ENCODE measurements at places on chromosomes 11 and 22. TPM values are rescaled to one million over a fixed set of nuclear protein-coding genes. Genes with fewer than 3 reads are reported as not detected.
A peak's percentile ranks its signal among the peaks of the same experiment; 100 is the strongest.

DNA sequence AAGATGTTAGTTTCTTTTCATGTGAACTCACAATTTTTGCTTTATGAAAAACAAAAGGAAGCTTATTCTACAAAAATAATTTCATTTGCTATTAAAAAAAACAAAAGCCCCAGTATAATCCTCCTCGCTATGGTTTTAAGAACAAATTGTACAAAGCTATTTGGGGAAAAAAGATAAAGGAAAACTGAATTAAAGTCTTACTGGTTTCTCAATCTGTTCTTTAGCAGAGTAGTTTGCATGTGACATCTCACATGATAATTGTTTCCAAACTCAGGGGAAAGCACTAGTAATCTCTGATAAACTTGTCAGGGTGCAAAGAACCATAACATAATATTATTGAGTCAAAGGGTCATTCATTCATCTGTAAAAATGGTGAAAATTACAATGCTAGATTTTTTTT lies 2.9 kb upstream of the DDI1 start:
- no peak for DNase-seq

Gene OR52I1
- not detected for total RNA-seq

DNA sequence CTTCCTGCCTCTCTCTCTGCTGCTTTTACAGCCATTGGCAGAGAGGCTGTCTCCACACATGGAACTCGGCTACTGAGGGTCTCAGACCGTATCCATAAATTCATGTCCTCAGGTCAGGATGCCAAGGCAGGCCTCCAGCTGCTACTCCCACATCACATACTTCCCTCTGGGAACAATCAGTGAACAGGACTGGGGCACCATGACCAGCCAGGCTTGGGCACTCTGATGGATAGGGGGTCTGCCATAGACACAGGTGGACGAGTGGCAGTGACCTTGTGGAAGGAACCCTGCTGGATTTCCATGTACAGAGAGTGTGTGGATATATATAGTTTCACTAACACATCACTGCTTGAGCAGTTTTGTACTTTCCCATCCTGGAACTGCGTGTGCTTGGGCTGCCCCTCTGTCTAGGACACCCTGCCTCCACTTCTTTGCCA lies 97.7 kb upstream of the PARVA start:
- DNase-seq: no peak

DNA sequence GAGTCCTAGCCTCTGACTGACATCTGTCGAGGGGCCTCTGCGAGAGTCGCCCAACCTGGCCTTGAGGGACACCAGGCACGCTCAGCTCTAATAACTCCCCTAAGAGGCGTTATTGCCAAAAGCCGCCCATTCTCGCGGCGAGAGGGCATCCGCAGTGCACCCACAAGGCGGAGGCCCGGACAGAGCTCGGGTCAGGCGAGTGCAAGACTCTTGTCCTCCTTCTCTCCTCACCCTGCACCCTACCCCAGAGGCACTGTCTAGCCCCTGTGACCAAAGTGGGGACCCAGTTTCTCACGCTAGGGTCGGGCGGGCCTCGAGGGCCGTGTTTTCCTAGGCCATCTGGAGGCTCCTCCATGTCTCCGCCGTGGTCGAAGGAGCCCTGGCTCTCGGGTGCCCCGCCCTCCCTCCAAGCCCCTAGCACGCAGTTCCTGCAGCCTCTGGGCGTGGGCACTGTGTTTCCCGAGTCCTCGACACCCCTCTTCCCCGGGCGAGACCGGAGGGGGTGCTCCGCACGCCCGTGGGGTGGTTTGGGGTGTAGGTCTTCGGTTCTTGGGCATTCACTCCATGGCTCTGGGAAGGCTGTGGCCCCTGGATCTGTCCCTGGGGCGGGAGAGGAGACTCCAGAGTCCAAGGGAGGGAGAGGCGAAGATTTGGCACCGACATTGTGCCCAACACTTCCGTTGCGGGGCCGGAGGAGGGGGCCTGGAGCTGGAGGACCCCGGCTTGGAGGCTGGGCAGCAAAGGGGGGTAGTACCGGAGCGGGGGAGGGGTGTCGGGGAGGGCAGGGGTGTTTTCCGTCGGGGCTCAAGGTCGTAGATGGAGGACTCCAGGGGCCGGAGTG lies 1.0 kb downstream of the CHRM4 start:
- DNase-seq: no peak

GRCh38 chr11:128544471-128545051 lies 42.8 kb downstream of the ETS1 start:
- DNase-seq: no peak

- peak; percentile 11 for DNase-seq
These were observed 115.9 kb upstream of the GRK3 start for GRCh38 chr22:25448435-25449051.

Gene ARHGAP42
- 0.77 TPM for total RNA-seq

Gene CARD18
- not detected for total RNA-seq

- no peak for DNase-seq
These were observed 1060.7 kb downstream of the FAM181B start for GRCh38 chr11:81673001-81673400.

Gene ZNRF3
- total RNA-seq: 3.9 TPM

Gene FZD4
- total RNA-seq: 11.0 TPM

- peak; percentile 49 for DNase-seq
These were observed 7.7 kb downstream of the SLC37A2 start for GRCh38 chr11:125070699-125071254.

DNA sequence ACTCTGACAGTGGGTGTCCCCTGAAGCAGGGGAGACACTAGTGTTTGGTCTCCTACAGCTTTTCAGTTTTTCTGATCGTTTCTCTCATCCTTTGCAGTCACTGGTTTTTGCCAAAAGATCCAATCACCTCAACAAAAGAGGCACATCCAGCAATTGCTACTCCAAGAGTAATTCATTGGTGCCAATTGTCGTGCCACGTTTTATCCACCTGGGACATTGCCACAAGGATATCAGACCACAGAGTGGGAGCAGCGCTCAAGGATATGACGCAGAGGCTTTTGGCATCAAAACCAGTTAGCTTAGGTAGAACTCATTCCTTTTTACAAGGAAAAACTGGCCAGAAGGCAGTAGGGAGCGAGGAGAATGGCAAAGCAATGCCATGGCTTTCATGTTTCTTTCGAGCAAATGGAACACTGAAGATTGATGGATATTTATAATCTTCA lies 40.9 kb upstream of the BLID start:
- no peak for DNase-seq

DNA sequence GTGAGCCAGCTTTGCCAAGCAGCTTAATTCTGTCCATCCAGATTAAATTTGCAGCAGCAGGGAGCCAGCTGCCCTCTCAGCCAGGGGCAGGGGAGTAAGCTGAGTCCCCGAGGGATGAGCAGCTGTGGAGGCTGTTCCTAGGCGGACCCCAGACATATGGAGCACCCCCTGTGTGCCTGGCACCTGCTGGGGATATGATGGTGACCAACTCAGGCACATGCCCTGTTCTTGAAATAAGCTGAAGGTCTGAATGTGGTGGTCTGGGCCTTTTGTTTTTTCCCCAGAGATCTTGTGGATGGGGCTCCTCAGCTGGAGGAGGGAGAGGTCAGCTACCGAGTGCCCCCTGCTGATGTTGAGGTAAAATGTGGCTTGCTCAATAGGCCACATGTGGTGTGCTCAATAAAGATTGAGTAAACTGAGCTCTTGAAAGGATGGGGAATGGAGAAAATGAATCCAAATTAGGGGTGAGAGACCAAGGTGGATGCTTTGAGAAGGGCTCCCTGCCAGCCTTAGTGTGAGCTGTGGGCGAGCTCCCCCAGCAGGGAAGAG lies 103.3 kb upstream of the NNMT start:
- no peak for DNase-seq

DNA sequence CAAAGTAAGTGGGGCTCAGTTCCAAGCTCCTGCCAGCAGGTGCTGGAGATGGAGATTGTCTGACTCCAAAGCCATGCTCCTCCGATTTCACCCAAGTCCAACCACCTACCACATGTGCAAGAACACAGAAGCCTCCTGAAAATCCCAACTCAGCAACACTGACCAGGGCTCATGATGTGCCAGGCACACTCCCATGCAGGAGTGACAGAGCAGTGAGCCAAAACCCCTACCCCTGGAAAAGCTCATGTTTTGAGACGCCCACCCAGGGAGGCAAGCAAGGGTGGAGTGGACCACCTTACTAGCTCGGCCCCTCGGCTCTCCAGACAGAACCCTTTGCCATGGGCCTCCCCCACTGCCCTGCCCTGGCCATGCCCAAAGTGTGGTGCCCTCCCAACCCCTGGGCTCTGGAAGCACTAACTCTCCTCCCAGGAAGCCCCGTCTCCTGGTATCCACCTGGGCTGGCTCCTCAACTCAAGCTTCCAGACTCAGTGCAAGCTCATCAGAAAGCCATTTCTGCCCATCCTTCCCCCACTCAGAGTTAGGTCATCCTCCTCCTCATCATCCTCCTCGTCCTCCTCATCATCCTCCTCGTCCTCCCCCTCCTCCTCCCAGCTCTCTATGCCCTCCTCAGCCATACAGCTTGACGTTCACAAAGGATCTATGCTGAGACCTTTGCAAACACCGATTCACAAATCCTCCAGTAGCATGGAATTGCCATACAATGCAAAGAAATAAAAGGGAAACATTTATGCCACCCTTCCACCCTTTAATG lies 154.9 kb downstream of the MPPED1 start:
- DNase-seq: no peak

Gene PLA2G3
- total RNA-seq: 0.05 TPM

Gene RBFOX2
- total RNA-seq: 123 TPM

Gene COA4
- 104 TPM for total RNA-seq

Gene GAS2L1
- 35.0 TPM for total RNA-seq

Gene RIMBP3B
- 0.56 TPM for total RNA-seq

DNA sequence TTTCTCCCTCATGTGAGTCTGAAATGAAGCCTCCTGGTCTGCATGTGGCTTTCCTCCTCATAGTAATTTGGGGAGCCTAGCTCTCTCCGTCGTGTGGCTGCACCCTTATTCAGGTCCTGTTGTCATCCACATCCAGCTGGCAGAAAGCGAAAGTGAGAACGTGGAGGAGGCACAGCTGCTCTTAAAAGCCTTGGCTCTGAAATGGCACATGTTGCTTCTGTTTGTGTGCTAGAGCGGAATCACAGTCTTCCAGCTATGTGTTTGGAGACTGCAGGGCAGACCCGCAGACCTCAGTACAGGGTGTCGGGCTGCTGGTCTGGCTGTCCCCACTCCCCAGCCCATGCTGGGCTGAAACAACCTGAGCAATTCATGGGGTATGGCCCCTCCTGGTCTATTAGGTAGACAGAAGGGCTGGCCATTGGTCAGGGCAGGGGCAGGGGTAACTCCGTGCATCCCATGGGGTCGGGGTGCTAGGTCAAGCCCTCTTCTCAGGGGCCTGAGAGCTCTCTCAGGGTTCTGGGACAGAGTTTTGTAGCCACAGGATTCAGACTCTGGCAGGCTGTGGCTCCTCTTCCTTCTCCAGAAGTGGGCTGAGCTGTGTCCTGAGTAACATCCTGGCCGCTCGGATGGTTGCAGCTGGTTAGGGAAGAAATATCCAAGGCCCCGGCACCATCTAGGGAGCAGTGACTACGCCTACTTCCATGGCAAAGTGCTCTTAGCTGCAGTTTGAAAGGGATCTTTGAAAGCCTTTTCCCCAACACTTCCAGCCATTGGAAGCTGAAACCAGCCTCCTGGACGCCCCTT lies 50.6 kb downstream of the C11orf96 start:
- DNase-seq: no peak

DNA sequence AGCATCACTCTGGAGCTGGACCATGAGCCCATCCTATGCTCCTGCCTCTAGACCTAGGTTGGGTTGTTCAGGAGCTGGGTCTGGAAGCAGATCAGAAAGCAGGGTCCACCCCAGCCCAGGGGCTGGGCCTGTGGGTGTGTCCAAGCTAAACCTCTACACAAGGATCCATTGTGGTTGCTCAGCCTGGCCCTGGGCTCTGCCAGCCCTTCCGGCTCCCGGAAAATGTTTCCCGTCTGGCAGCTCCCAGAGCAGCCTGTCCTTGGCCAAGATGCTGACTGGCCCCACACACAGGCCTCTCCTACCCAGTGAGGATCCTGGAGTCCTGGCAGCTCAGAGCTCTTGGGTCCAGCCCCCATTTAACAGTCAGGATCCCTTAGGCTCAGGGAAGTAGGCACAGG lies 35.3 kb upstream of the FCHSD2 start:
- DNase-seq: no peak

Gene LRP5
- 10.7 TPM for total RNA-seq

DNA sequence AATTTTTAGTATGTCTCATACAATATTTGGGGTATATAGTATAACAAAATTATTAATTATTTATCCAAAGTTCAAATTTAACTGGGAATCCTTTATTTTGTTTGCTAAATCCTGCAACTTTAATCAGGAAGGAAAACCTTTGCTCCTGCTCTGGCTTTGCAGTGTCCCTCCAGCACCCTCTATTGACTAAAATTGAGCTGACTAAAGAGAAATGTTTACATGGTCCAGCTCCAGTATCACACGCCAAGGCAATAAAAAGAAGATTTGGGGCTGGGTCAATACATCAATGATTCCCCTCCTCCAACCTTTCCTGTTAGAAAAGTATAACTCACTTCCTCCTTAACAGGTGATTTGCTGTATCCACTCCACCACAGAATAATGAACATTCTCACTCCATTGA lies 153.0 kb upstream of the LRRC4C start:
- no peak for DNase-seq

DNA sequence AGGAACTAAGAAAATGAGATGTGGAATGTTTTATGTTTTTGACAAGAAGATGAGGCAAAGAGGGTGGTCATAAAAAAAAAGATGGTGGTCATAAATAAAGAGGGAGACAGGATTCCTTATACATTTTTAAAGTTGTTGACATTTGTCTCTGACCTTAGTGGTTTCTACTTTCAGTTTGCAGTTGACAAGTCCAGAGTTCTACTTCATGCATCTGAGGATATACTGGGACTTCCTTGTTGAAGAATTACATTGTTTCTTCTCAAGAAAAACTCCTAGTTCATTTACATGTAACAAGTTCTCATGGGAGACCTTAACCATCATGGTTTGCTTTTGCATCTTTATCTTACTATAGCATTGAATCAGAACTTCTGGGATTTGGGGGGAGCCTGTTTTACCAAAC lies 1.2 kb downstream of the OR6X1 start:
- DNase-seq: no peak

DNA sequence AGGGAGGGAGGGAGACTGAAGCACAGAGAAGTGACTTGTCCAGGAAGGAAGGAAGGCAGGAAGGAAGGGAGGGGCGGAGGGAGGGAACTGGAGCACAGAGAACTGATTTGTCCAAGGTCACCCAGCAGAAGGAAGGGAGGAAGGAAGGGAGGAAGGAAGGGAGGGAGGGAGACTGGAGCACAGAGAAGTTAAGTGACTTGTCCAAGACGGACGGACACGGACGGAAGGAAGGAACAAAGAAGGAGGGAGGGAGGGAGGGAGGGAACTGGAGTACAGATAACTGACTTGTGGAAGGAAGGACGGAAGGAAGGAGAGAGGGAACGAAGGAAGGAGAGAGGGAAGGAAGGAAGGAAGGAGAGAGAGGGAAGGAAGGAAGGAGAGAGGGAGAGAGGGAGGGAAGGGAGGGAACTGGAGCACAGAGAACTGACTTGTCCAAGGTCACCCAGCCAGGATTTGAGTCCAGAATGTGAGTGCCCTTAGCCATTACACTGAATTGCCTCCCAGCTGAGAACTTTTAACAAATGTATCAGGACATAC lies 1.5 kb downstream of the SLC35F2 start:
- DNase-seq: no peak
